Activated T-cell treated with anti-CD3 and anti-CD28 coated beads, Interleukin-2, amount 50 U/mL, for 72 hours (primary cell): ENCODE measurements at places on chromosomes 5 and 9.
A peak's percentile ranks its signal among the peaks of the same experiment; 100 is the strongest.

DNA sequence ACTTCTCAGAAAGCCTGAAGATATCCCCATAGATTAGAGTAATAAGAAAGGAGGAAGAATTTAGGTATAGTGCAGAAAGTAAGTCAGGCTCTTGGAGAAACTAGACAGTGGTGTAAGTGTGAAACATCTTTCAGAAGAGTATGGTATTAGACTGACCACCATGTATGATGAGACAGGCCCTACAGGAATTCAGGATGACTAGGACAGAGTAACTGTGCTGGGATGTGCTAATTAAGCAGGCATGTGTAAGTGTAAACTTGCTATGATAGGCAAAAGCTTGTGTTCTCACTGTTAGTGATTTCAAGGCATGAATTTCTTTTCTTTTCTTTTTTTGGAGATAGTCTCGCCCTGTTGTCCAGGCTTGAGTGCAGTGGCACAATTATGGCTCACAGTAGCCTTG is 70.8 kb downstream of the RAB24 start:
- no peak for DNase-seq
- peaks cover 5% of the 10 kb centered on the region for H3K36me3 ChIP-seq
- peak overlapping the region; percentile 29 for H3K27ac ChIP-seq

- H3K27me3 ChIP-seq: peaks cover 6% of the 10 kb centered on the region
- peaks cover 10% of the 10 kb centered on the region for H3K4me1 ChIP-seq
- H3K4me3 ChIP-seq: no peak overlapping the region
- no peak overlapping the region for H3K27ac ChIP-seq
- no peak for DNase-seq
- H3K36me3 ChIP-seq: no peaks in the 10 kb centered on the region
These were observed 806 bp upstream of the RNF224 start for GRCh38 chr9:137226338-137227053.

DNA sequence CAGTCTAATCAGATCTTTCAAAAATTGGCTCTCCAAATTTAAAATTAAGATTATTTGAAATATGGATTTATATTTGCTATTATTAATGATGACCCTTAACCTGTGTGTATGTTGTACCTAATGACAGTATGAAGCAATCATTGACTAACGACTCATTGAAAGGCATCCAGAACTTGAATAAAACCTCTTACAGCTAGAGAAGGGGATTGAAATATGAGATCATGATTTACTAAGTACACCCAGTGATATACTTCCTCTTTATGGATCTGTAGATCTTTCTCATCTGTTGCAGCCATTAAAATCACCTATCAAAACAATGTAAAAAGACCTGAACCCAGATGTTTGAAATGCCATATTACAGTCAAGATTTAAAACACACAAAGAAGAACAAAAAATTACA is 126.5 kb downstream of the RPS23 start:
- H3K36me3 ChIP-seq: no peaks in the 10 kb centered on the region
- DNase-seq: no peak
- H3K4me1 ChIP-seq: no peaks in the 10 kb centered on the region
- no peak overlapping the region for H3K4me3 ChIP-seq
- H3K27me3 ChIP-seq: no peaks in the 10 kb centered on the region

- no peaks in the 10 kb centered on the region for H3K27me3 ChIP-seq
- H3K4me3 ChIP-seq: no peak overlapping the region
- H3K36me3 ChIP-seq: no peaks in the 10 kb centered on the region
- DNase-seq: no peak
These were observed 245.5 kb downstream of the SLF1 start for GRCh38 chr5:94863951-94864350.

DNA sequence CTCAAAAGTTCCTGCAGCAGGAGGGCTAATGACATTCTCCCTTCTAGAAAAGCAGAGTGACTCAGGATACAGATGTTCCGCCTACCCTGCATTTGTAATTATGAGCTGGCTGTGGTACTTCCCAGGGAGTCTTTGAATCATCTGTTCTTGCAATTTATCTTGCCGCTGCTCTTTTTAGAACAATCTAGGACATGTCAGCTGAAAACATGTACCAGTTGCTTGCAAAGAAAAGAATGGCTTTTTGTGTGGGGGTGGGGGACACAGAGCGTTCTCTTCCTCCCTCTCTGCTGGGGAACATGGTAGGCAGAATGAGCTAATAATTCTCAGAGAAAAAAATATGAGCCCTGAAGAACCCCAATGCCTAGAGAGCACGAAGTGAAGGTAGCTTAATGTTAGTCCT is 51.7 kb upstream of the TUT7 start:
- peak overlapping the region; percentile 64 for H3K4me3 ChIP-seq
- DNase-seq: peak; percentile 41
- no peaks in the 10 kb centered on the region for H3K36me3 ChIP-seq
- H3K27me3 ChIP-seq: peaks cover 26% of the 10 kb centered on the region

DNA sequence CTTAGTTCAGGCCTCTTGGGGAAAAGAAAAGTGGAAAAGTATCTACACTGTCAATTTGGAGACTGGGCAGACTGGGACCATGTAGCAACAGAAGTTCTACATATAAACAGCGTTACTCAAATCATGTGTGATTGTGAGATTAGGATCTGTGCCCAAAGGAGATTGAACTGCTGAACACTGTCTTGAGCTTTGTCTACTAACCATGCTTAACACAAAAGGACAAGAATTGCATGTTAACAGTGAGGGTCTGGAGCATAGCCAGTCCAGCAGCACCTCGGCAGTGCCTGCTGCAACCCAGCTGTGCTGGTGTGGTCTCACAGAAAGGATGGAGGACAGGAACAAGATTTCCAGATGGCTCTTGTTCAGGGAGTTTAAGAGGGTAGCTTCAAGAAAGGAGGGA is 5.7 kb downstream of the PAM start:
- peaks cover 86% of the 10 kb centered on the region for H3K4me1 ChIP-seq
- peak overlapping the region; percentile 10 for H3K27ac ChIP-seq
- H3K27me3 ChIP-seq: no peaks in the 10 kb centered on the region
- H3K36me3 ChIP-seq: peaks cover 3% of the 10 kb centered on the region
- DNase-seq: no peak
- peak overlapping the region; percentile 59 for H3K4me3 ChIP-seq

- peaks cover 19% of the 10 kb centered on the region for H3K4me1 ChIP-seq
- H3K36me3 ChIP-seq: no peaks in the 10 kb centered on the region
- no peak overlapping the region for H3K4me3 ChIP-seq
- DNase-seq: no peak
- H3K27me3 ChIP-seq: no peaks in the 10 kb centered on the region
These were observed 10.2 kb downstream of the CORO2A start for GRCh38 chr9:98182069-98182820.
